ENCODE measurements at places on chromosomes 4 and X.
A peak's percentile ranks its signal among the peaks of the same experiment; 100 is the strongest.

DNA sequence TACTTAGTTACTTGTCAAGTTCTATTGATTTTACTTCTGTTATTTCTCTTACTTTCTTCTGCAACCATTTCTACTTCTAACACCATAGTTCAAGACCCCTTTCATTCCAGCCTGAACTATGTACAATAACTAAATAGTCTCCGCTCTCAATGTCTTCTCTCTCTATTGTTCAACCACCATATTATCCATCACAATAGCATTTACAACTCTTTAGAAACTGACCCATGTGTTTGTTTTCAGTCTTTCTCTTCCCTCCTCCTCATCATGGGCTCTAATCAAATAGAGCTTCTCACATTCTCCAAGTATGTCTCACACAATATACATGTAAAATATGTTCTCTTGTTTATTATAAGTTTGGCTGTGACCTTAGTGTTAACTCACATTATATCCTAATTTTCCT lies 143.6 kb downstream of the ZAR1 start:
- peak; percentile 35 for DNase-seq

DNA sequence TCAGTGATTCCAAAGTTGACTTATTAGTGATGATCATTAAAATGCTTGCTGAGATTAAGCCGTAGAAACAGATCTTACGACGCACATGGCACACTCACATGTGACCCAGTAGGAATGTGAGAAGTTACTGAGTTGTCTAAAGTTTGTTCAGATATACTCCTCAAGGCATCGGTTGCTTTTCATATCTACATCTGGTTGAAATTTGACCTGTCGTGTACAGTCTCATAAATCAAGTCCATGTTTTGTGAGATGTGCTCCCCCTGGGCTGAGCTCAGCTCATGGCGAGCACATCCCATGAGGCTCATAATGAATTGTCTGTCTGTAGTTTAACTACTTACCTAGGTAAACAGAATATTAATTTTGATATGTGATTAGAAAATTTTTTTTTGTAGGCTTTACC lies 67.0 kb downstream of the TNIP2 start:
- DNase-seq, result peak; percentile 10

GRCh38 chr4:1236103-1236641 lies 12.8 kb downstream of the CTBP1 start:
- no peak for DNase-seq

DNA sequence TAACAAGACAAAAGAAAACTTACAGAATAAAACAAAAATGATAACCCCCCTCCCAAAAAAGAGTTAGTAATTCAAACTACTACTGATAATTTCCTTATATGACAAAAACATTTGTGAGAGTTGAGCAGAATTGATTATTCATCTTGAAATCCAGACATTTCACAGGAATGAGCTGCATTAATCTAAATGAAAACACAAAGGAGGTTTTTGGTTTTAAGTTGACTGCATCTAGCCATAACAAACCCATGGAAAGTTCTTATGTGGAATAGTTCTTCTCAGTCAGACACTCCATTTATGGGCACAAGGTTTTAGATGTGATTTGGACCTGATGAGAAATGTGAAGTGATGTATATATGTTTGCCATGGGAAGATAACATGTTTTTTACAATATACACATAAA lies 95.4 kb downstream of the VCX2 start:
- no peak for DNase-seq

GRCh38 chr4:57113870-57114269 lies 3.7 kb upstream of the IGFBP7 start:
- DNase-seq, result no peak

DNA sequence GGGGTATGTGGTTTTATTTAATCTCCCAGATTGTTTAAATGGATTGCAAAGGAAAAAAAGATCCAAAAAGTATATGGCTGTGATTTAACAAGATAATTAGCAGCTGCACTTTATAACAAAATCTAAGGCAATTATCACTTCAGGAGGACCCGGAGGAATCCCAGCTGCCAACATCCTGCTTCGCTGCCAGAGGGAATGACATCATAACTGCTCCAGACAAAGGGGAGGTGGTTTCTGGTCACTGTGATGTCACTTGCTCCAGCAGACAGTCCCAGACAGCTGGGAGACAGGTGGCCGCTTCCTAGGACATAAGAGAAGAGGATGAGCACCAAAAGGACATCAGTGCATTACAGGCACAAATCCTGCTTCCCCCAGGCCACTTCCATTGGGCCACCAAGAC lies 371.0 kb downstream of the BCOR start:
- DNase-seq, result peak; percentile 70

DNA sequence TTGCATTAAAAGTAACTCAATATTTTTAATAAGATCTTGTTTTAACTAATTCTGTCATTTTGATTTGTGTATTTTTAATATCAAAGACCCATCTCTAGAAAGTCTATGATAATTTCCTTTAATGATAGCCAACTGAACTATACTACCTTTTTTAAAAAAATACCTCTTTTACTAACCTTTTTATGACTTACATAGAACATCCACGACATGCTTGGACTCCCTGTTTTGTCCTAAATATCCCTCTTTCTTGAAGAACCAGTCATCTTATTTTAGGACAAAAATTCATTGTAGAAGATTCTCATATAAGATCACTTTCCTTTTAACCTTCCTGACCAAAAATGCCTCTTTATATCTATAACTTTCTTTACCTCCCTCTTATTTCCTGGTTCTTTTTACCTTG lies 76.8 kb upstream of the GC start:
- DNase-seq, result no peak

DNA sequence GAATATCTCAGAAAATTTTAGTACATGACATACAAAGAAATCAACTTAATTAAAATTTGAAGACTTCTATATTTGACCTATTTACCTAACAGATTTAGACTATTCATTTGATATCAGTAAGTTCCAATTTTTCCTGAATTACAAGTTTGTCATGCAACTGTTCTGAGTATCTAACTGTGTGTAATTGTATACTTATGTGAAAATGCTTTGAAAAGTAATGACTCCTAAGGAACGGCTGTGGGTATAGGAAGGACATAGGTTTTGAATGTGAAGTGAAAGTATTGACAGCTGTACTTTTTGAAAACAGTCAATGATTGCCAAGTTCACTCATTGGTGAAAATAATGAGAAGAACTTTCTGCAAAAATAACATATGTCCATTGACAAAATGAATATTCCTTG lies 2.9 kb downstream of the GRIA2 start:
- DNase-seq, result no peak

DNA sequence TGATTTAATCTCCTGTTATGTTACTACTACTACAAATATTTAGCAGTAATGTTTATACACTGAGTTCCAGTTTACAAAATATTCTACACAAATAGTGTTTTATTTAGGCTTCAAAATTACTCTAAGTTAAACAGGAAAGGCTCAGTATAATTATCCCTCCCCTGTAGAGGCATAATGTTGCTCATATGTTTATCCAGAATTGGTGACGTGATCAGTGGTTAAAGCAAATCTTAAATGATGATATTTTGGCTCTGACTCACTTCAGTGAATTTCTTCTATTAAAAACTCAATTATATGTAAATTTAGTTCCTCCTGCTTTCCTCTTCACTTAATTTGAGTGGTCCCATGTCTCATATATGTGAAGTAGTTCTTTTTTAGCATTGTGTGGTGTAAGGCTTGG lies 438.5 kb downstream of the ADGRL3 start:
- no peak for DNase-seq

DNA sequence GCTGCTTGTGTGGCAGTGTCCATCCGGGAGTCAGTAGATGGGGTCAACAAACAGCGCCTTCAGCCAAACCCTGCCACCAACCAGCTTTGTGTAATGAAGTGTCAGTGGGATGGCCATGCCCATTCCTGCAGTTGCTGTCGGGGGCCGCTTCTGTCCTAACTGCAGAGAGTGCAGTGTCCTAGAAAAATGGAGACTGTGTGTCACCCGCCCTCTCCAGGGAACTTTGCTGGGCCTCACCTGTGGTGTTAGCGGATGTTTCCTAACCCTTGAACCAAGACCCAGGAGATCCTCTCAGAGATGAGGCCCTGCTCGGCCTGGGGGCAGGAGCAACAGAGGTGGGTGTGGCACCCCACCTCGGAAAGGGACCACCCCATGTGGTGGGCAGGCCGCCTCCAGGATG lies 35.3 kb upstream of the HGFAC start:
- DNase-seq, result no peak

- no peak for DNase-seq
Measured at GRCh38 chr4:84753321-84753972, 170.5 kb downstream of the CDS1 start.

GRCh38 chr4:102809691-102810090 lies 17.7 kb downstream of the UBE2D3 start:
- peak; percentile 62 for DNase-seq

- no peak for DNase-seq
Measured at GRCh38 chr4:152264106-152264505, 271.8 kb downstream of the FBXW7 start.

DNA sequence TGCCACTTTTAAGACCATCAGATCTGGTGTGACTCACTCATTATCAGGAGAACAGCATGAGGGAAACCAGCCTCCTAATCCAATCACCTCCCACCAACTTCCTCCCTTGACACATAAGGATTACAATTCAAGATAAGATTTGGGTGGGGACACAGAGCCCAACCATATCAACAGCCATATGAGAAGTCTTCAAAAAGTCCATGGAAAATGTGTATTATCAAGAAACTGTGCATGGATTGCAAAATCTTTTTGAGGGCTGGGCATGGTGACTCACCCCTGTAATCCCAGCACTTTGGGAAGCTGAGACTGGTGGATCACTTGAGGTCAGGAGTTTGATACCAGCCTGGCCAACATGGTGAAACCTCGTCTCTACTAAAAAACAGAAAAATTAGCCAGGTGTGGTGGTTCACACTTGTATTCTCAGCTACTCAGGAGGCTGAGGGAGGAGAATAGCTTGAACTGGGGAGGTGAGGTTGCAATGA lies 17.8 kb upstream of the RPL39 start:
- peak; percentile 23 for DNase-seq

- DNase-seq, result no peak
Measured at GRCh38 chr4:97396097-97396496, 747.2 kb downstream of the STPG2 start.

- DNase-seq, result no peak
Measured at GRCh38 chr4:108622022-108622421, 1.6 kb downstream of the RPL34 start.

DNA sequence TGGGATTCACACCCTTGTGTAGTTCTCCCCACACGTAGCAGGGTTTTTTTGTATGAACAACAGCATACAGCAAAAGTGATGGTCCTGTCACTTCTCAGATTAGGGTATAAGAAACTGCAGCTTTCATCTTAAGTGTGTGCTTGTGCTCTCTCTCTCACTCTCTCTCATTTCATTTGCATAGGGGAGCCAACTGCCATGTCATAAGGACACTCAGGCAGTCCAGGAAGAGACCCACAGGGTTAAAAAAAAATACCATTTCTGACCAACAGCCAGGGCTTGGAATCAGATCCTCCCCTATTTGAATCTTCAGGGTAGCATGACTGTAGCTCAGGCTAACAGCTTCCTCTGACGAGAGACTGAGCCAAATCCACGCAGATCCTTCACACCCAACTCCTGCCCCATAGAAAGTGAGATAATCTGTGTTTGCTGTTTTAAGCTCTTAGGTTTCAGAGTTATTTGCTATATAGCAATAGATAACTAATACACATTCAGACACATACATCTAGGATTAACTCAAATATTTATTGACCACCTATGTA lies 331.2 kb downstream of the PAPSS1 start:
- no peak for DNase-seq

GRCh38 chr4:176614793-176615192 lies 177.9 kb downstream of the VEGFC start:
- no peak for DNase-seq

DNA sequence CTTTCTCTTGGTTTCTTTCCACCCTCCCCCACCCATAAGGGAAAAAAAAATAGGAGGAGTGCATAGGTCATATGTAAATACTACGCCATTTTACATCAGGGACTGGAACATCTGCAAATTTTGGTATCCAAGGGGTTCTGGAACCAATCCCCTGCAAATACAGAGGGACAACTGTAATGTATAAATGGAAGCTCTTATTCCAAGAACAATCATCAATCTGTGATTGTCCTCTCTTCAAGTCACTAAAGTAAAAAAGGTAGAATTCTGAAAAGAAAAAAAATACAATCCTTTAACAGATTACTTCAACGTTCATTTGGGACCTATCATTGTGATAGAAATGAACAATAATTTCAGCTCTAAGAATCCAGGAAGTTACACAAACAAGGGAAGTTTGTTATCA lies 13.6 kb downstream of the PPA2 start:
- no peak for DNase-seq

GRCh38 chr4:177301126-177301639 lies 8.5 kb upstream of the NEIL3 start:
- no peak for DNase-seq

- no peak for DNase-seq
Measured at GRCh38 chrX:48920718-48921104, 1.9 kb upstream of the PIM2 start.

DNA sequence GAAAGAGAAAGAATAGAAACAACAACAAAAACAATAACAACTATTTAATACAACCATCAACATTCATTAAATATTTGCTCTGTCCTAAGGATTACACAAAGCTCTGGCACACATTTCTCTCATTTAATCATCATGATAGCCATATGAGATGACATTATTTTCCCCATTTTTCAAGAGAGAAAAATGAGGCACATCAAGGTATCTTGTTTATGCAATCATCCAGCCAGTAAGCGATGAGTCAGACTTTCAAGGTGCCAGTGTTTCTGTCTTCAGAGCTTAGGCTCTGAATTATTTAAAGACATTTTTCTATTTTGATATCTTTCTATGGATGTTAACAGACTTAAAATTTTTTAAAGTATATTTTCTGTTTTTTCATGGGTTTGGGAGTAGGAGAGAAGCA lies 541.8 kb upstream of the SMIM31 start:
- no peak for DNase-seq

DNA sequence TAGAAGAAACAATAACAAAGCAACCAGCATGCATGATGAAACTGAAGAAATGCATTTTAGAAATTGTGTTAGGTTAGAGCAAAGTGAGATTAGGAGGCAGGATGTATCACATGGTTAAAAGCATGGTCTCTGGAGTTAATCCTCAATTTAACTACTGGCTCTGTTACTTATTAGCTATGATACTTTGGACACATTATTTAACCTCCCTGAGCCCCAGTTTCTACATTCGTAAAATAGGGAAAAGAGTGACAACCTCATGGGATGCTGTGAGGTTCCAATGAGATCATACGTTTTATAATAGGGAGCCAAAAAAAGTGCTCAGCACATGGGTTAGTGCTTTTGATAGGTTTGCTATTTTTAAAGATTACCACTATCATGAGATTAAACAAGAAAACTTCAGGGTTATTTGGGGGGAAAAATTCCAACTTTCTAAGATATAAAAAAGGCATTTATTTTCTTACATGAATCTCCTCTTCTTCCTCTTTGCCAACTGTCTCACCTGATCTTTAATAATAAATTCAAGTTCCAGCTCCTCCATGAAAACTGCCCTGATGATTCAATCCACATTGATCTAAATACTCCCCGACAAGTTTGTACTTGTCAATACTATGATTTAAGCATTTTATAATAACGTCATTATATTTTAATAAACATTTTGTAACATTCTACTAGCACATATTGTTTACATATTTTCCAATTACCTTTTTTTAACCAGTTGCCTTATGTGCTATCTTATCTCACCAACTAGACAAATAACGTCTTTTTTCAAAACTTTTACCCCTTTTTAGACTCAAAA lies 4.6 kb downstream of the SEC31A start:
- no peak for DNase-seq
